ENCODE measurements at places on chromosomes 11 and 22.

DNA sequence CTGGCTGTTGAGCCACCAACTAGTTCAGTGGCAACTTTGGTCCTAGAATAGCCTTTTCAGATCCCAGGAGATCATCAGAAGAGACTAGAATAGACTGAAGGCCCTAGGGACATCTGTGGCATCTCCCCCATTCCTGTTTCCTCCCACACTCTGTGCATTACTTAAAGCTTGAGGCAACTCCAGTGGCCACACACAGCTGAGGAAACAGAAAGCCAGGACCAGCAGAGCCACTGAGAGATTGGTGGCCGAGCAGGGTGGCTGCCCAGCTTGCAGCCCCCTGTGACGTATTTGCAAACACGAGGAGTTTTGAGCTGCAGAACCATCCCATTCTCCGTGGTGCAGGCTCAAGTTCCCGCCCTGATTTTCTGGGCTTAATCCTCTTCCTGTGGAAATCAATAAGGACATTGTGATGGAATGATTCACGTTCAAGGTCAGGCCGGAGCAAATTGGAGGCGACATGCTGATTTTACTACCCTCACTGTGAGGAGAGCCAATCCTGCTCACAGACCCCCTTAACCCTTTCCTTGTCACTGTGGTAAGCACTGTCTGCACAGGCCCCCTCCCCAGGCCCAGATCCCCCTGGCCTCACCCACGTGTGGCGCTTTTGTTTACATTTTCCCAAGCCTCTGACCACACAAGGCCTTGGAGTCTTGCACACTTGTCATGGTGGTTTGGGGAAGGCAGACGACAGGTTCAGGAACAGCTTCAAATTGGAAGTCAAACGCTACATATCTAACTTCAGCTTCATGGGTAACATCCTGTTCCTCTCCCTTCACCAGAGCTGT is 69.1 kb upstream of the MYOD1 start:
- DNase-seq = no peak

DNA sequence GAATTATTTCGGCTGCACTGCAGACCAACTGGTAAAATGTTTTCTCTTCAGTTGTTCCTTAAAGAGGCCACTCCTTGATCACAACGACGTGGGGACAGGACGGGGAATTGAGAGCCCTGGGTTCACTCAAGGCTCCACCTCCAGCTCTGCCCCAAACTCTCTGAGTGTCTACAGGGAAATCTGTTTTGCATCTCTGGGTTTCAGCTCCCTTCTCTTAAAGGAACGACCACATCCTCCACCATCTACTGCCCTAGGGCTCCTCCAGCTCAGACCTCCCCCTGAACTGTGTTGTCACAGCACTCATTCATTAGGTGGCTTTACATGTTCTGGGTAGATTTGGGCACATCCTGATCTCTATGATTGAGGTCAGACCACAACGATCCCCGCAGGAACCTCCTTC is 5.1 kb upstream of the PPFIA1 start:
- no peak for DNase-seq

DNA sequence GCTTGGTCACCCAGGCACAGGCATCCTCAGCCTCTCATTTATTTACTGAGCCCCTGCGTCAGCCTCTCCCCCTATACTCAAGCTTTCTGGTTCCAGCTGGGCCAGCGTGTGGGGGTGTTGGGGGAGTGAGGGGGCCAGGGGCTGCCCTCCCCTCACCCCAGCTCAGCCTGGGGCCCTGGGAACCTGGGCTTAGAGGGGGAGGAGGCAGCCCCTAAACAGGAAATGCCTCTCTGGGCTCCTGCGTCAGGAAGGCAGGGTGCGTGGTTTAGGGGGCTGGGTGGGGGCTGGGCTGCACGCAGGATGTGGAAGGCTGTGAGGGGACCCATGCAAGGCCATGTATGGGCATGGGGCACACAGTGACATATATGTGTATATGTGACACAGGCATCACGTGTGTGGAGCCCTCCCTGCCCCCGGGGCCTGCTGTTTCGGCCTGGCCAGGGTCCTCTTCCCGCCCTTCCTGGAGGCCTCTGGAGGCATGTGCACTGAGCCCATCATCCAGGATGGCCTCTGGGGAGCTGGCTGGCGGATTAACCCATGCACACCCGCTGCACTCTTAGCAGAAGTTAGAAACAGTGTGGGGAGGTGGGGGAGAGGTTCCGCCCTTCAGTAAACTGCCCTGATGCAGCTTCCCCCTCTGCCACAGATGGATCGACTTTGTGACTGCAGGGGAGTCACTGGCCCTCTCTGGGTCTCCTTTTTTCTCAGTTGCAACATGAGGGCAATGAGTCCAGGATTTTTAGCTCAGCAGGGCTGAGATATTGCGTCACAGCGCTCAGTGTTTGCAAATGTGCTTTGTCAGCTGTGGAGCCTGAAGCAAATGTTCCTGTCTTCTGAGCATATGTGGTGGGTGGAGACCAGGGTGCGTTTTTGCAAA is 1.1 kb upstream of the CD248 start:
- DNase-seq = peak; percentile 75

GRCh38 chr11:86241956-86242535 is 2.5 kb upstream of the EED start:
- DNase-seq = no peak

DNA sequence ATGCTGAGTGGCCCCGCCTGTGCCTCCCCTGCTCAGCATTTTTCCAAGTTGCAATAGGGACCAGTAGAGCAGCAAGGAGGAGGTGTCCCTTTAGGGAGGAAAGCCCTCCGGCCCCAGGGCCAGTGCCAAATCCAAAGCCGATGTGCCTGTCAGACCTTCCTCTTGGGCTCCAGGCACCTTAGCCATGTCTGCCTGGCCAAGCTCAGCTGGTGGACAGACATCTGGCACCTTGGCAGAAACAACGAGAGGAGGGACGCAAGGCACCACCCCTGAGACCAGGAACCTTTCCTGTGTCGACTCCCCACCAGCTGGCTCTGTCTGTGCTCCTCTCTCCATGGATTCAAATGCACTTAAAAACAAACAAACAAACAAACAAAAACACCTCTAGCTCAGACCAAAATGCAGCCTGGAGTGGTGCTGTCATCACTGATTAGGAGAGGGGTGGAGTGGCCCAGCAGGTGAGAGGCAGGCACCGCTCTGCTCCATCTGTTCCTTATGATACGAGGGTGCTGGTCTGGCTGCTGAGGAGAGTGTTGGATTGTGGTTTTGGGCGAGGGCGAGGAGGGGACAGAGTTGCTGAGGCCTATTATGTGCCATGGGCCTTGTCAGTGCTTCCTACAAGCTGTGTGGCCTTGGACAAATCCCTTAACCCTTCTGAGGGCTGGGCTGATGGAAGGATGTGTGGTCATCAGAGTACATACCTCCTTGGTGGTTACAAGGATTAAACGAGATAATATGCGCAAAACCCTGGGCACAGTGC is 46.2 kb downstream of the TP53I11 start:
- DNase-seq = no peak

DNA sequence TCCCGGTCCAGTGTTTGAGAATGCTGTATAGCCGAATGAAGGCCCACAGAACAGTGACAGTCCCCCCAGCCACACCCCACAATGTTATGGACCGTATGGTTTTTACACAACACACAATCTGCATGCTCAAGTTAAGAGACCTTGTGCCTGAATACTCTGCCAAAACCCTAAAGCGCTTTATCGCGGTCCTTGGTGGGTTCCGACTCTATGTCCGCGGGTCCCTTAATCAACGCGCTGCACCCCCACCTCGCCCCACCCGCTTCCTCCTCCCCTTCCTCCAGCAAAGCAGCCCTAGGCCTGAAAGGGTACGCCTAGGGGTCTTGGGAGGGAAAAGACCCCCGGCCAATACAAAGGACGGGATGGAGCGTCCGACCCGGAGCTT is 442 bp downstream of the COPB1 start:
- DNase-seq = no peak

GRCh38 chr22:47304191-47304831 is 541.9 kb downstream of the TBC1D22A start:
- DNase-seq = no peak

DNA sequence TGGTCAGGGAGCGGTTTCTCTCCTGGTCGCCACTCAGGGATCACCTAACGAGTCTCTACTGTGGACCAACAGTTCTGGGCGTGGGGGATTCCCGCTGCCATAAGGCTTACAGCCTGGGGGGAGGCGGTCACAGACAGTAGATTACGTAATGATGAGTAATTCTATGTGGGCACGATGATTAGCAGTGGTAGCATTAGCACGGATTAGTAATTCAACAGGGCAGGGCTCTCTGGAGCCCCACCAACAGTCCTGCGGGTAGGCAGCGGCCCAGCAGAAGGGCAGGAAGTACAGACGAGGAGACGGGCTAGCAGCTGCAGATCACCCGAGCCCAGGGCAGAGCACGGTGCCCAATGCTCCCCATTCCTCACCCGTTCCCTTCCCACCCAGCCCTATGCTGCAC is 3.6 kb downstream of the SHISAL1 start:
- DNase-seq = peak; percentile 92

DNA sequence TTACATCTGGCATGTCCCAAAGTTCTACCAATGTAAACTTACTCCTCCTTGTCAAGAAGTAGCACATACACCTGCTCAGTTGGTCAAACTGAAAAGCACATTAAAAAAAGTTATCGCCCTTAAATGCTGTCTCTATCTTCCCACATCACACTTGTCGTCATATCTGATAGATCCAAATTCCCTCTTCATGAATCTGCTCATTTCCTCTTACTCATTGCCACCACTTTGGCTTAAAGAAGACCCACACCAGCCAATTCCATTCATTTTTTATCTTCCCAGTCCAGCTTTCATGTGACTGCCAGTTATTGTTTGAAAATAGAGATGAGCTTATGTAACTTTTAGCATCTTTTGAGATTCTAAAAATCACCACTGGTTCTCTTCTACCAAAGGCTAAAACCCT is 305.9 kb upstream of the MTNR1B start:
- DNase-seq = peak; percentile 26
